Right renal pelvis (tissue), 4 donors: ENCODE measurements at places on chromosomes 3 and 15. TPM values are rescaled to one million over a fixed set of nuclear protein-coding genes. Genes with fewer than 3 reads are reported as not detected.
A peak's percentile ranks its signal among the peaks of the same experiment; 100 is the strongest.

SPTBN5 gene
- polyA plus RNA-seq, result 2.6 TPM

DNA sequence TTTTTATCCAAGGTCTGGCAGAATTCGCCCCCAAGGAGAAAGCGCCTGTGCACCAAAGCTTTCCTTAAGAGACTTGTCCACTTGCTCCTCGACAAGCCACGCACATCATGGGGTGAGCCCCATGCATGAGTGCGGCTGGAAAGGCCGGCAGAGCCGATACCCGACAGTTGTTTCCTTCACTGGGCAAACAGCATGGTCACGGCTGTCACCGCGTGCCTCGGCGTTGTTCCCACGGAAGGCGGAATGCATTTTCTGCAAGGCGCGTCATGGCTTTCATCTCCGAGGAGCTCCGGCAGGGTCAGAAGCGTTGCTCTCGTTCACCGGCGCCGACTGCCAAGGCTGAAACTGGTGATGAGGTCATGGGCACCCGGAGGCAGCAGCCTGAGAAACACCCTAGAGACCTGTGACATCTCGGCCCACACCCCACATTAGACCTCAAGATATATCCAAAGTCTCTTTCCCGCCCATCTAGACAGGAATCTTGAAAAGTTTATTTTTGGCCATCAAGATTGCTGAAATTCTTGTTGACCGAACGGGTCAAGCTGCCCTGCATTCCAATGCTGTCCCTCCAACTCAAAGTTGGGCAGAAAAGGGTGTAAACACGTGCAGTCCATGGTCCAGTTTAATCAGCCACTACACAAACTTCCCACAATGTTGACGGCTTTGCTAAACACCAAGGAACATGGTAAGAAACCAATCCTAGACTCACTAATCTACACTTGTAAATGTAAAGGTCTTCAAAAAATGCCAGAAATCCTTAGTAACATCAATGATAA, 604 bp upstream of the TJP1 start:
- DNase-seq, result no peak

- peak; percentile 27 for DNase-seq
These were observed at the start of gene IQSEC1 for GRCh38 chr3:13073326-13074005. Gene IQSEC1, minus strand, starts transcription at chr3:13073429. Its CDS starts 415 bp downstream, at chr3:13073014.

DNA sequence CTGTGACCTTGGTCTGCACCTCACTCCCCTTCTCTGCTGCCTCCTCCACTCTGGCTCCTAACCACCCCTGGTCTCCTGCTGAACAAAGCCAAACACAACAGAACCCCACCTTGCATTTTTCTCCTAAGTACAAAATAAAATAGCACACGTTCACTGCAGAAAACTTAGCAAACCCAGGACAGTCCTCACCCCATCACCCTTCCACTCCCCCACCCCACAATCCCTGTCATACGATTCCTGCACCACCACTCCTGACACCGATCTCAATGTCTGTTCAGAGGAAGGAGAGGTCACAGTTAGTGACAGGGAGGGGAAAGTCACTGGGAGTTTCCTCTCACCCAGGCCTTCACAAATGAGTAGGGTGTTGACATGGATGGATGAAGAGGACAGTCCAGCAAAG, 4.2 kb downstream of the VPS33B start:
- no peak for DNase-seq

DNA sequence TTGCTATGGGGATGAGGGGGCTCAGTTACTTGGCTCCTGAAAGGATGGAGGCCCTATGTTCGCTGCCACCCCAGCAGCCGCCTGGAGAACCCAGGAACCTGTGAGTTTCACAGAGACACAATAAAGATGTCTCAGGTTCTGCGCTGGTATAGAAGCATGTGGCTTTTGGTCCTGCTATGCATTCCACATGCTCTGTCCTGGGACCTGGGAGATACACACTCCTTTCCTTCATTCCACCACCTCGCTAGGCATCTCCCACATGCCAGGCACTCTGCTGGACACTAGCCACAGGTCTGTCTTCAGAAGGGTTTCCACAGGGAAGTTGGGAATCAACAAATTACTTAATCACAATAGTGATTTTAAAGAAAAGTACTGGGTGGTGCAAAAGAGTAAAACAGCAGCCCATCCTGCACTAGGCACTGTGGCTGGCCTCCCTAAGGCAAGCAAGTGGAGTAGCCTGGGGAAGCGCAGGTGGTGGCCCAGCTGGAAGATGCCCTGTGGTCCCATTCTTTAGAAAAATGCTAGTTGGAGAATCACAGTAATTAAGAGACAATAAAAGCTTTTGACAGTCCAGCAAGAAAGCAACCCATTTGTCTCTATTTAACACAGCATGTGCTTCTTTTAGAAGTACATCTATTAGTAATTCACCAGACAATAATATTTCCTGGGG, 408.9 kb upstream of the WNT5A start:
- DNase-seq, result no peak
